Activated CD8-positive, alpha-beta memory T cell treated with anti-CD3 and anti-CD28 coated beads for 1 hour (primary cell): ENCODE measurements at places on chromosomes 7 and 10.

- no peak for DNase-seq
Observed at GRCh38 chr7:73770002-73770859, at the start of gene CLDN3. TSS of gene CLDN3 (minus strand) at chr7:73770270. CDS start at chr7:73770049, 221 bp downstream.

DNA sequence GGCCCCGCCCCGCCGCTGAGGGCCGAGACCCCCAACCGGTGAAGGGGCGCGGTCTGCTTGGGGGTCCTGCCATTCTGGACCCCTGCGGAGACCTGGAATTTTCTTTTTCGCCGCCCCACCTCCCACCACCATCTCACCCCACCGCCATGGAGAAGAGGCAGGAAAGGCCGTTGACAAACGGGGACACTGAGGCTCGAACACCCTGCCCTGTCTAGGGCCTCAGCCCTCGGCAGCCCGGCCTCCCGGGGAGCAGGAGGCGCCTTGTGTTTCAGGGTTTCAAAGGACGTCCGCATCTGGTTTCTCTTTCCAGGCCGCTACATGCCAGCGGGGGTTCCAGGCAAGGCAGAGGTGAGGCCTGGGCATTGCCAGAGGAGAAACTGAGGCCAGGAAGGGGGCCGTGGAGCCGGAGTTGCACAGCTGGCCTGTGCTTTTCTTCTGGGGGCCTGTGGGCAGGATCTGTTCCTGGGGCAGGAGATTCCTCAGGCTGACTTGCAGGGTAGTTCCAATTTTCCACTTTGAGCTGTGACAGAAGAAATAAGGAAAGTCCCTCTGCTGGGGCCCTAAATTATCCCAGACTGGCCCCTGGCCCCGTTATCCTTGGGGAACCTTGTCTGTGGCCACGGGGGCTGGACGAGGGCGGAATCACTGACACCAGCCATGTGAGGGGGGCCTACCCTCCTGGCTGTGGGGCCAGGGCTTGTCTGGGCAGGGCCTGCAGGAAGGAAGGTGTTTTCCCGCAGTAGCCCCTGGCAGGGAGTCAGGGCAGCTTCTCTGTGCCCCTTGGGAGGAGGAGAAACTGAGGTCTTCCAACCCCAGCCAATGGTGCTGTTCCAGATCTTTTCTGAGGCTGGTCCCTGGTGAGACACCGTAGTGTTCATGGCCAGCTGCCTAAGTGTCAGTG, 900 bp upstream of the MICALL2 start:
- DNase-seq = no peak

DNA sequence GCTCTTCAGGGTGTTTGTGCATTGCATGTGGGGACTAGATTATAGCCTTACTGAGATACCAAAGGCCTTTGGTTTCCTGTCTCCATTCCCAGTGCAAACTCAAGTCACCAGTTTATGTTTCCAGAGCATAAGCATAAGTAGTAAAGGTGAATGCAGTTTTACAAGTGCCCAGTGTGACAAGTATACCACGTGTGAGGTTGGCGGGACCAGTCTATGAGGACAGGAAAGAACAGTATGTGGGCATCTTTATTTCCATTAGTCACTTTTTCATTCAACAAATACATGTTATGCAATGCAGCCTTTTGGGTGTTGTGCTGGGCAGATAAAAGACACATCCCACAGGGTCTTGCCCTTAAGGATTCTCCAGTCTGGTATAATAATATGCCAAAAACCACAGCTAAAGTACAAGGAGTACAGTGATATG, 146.5 kb downstream of the ARID5B start:
- DNase-seq = no peak

DNA sequence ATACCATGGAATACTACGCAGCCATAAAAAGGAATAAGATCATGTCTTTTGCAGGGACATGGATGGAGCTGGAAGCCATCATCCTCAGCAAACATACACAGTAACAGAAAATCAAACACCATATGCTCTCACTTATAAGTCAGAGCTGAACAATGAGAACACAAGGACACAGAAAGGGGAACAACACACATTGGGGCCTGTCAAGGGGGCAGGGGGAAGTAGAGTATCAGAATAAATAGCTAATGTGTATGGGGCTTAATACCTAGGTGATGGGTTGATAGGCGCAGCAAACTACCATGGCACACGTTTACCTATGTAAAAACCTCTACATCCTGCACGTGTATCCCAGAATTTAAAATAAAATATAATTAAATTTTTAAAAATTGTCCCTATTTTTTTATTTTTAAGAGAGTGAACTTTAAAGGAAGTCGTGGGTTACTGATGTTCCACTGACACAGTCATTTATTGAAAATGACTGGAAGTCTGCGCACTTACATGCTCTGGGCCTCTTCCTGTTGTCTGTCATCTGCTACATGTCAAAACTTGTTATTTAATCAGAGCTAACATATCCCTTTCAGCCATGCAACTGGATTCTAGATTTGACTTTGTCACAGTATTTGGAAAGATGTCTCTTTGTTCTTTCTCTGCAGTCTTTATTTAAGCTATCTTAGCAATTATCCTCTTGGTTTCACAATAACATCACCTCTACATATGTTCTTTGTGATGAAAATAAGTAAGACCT, 73.7 kb upstream of the ABCB5 start:
- DNase-seq = no peak

- DNase-seq = no peak
Observed at GRCh38 chr7:27661811-27662489, 733 bp downstream of the HIBADH start.

DNA sequence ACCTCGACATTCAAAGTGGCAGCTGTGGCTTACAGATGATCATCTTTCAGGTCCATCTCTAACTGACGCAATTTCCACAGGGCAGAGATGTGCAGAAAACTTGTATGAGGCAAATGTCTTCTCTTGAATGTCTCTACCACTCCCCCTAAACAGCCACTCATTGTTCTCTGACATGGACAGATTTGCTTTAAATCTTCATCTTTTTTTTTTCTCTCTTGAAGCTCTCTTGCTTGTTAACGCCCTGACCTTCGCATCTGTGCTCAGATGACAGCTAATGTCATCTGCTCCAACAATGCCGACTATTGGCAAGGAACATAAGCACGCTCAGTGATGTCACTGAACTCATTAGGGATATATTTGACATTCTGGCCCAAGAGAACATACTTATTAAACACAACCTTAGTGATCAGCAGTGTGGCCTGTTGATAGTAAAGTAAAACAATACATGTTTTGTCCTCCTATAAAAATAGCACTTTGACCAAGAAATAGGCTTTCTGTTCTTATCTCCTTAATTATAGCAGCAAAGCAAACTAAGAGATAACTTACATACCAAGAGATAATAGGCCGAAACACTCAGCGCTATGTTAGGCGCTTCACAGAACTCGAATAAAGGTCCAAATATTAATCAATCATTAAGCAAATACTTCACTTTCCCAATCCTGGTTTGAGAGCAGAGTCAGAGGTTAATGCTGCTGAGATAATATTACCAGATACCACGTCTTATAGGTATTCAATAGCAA, 583.5 kb downstream of the PARD3 start:
- DNase-seq = no peak
